Stimulated activated CD4-positive, alpha-beta T cell treated with anti-CD3 and anti-CD28 coated beads, Interleukin-15, amount 100 ng/mL, for 1 hour (primary cell): ENCODE measurements at places on chromosomes 1 and 21.

DNA sequence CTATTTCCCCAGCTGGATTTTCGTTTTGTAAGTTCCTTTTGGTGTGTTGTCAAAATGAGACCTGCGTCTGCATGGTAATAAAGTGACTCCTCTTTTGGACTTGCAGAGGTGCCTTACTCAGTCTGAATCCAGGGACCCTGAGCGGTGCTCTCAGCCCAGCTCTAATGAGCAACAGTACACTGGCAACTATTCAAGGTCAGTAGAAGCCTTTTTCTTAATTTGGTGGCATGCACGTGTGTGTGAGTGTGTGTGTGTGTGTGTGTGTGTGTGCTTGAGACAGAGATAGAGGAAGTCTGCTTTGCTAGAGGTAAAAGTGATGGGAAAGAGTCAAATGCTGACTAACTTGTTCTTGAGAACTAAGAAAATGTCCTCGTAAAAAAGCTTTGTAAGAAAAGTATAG, 105.4 kb downstream of the CD247 start:
- no peak for DNase-seq

- DNase-seq = peak; percentile 24
These were observed 455 bp downstream of the BSDC1 start for GRCh38 chr1:32393832-32394140.

DNA sequence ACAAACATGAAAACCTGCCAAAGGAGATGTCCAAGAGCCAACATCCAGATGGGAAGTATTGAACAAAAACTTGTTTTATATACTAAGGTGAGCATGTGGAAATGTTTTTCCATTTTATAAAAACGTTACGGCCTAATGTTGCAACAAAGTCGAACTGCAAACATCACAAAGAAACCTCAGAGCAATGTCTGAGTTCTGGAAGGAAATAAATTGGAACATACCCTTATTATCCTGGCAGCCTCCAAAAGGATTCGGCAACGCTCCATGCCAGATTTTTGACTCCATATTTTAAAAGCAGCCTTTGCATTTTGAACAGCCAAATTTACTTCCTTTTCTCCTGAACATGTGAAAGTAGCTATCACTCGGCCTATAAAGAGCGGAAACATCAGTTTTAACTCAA, 3.3 kb downstream of the ALDH9A1 start:
- DNase-seq = no peak

GRCh38 chr1:235075048-235075776, 53.4 kb downstream of the TOMM20 start:
- DNase-seq = peak; percentile 53

DNA sequence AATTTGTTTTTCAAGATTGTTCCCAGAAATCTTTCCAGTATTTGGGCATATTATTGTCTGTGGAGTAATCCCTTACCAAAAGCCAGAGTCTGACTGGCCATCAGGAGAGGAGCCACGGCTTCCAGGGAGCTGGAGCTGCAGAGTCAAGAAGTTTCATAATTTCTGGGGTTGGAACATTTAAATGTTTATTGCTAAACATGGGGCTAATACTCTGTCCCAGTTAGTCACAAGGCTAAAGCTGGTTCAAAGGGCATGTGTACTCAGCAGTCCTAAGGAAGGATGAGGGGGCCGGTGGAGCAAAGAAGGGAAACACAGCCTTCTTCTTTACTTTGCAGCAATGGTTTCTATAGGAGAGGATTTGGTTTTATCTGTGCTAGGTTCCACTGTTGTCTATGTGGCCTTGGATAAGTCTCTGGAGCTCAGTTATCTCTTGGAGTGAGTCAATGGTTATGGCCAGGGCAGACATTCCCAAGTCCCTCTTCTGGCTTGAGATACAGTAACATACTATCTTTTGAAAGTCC, 9.5 kb downstream of the DENND2D start:
- DNase-seq = no peak

DNA sequence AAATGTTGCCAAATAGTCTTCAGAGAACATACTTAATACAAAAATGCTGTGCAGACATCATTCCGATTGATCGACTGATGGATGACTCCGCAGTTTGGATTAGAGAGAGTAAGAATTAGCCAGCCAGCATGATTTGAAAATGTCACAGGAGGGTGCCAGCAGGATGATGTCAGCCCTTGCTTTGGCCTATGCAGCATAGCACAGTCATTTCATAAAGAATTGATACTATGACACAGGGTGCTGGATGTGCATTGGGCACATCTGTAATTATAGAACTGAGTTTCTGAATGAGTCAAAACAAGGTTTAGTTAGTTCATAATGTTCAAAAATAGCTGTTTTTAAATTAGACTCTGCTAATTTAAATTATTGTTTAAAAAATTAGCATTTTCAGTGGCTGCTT, 21.6 kb upstream of the TRAF5 start:
- DNase-seq = no peak

DNA sequence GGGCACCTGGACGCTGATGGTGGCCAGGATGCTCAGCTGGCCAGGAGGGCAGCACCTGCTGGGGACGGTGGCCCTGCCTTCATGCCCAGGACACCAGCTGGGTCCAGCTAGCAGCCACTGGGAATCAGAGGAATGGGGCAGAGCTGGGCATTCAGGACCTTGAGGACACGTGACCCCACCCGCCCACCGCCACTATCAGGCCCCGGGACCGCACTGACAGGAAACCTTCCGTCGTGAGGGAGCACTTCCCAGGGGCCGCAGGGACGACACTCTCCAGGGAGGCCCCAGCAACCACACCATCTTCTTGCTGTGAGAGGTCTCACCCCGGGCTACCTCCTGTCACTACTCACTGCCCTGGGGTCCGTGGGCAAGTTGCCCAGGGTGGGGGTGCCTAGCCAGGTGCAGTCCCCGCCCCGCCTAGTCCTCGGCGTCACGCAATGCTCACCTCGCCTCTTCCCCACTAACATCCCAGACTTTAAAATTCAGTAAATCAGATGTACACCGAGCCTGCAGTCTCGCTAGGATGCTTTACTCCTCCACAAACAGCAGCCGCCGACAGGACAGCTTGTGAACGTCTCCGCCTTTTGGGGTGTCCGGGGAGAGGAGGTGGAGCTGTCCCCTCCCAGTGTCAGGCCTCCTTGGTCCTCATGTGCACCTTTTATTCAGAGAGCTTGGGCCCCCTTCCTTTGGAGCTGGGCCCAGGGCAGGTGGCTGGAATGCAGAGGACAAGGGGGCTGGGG, 4.9 kb downstream of the VWA1 start:
- no peak for DNase-seq

DNA sequence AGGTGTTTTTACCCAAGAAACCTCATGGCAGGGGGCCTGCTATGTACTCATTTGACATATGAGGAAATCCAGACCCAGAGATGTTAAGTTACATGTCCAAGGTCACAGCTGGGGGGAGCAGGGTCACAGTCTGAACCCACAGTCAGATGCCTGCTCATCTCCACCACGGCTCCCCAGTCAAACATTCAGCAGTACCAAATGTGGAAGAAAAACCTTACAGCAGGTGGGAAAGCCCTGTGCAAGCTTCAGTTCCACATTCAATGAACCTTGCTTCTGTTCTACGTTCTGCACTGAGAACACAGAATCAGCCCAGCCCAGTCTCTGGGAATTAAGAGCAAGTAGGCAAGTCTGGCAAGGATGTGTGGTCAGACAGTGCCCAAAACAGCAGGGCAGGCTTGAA, 35.2 kb downstream of the LRP8 start:
- no peak for DNase-seq

DNA sequence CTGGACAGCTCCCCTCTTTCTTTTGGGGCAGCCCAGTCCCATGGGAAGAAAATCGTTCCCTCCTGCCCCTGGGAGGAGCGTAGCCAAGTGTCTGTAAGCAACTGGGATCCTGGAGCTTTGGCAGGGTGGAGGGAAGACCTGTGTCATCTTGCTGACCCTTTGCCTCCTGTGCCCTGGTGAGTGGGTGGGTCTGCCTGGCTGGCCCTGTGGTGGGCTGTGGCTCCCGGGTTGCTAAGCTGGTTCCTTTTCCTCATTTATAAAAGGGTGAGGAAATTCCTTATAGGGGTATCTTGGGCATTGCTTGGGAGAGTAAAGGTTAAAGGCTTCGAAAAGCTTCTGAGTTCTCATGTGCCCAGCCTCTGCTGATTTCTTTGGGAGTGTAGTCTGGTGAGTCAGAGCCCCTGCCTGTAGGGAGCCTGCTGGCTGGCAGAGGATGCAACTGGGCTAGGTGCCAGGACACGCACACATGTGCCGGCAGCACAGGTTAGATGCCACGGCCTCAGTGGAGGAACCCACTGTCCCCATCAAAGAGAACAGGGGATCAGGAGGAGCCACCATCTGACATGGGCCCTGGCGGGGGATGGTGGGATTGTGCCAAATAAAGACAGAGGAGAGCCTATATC, 85.2 kb downstream of the ARHGEF10L start:
- DNase-seq = no peak

DNA sequence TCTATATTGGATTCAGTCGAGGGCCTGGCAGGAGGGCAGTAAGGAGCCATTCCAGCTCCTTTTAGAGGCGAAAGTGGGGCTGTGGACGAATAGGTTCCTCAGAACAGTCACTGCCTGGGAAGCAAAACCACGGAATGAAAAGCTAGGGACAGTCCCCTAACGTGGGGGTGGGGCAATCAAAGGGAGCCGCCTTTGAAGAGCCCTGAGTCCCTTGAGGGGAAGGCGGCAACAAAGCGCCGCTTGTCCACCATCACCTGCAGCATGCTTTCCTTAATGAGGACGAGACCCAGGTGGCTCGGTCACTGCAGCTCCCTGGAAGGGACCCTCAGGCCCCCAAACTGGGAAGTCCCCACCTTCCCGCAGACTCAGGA, 184.7 kb downstream of the ETS2 start:
- DNase-seq = no peak

DNA sequence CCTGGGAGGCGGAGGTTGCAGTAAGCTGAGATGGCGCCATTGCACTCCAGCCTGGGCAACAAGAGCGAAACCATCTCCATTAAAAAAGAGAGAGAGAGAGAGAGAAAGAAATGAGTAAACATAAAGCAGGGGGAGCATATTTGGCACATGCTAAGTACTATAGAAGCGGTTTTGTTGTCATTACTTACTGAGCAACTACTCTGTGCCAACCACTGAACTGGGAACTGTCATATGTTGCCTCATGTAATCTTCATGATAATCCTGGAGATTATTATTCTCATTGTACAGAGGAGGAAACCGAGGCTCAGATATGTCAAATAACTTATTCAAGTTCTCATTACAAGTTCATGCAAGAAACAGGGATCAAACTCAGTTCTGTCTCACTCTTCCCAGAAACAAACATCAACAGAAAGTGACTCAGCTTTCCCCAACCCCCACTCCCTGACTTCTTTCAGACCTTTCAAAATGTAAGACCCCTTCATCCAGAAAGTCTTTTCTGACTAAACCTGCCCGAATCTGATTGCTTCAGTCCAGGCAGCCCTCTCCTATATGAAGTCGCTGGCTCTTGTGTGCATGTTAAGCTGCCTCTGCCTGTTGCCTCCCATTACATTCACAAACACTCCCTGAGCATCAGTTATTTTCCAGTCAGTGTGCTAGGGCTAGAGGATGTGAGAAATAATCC, 23.5 kb downstream of the LAMB3 start:
- DNase-seq = no peak

- DNase-seq = no peak
These were observed 495.5 kb upstream of the RGS18 start for GRCh38 chr1:191662746-191663145.

- DNase-seq = no peak
These were observed 12.4 kb upstream of the ATP6V1G3 start for GRCh38 chr1:198552668-198553416.

DNA sequence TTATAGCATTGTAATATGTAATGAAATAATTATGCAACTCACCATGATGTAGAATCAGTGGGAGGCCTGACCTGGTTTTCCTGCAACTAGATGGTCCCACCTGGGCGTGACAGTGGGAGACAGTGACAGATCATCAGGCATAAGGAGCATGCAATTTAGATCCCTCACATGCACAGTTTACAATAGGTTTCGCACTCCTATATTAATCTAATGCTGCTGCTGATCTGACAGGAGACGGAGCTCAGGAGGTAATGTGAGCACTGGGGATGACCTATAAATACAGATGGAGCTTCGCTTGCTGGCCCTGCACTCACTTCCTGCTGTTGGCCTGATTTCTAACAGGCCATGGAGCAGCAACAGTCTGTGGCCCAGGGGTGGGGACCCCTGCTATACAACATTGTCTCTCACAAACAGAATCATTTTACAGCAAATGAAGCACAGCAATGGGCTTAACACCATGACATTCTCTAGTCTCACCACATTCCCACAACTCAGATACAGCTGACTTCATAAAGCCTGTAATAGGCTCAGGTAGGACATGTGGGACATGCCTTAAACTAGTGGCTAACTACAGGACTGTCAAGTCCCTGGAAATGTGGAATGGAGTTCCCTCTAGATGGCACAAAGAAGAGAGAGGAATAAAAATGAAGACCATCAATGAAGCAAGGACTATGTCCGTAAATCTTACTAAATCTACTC, 40.7 kb upstream of the SLC5A9 start:
- DNase-seq = no peak
